Cerebellum (tissue), 4 donors: ENCODE measurements at places on chromosomes 16 and 17. TPM values are rescaled to one million over a fixed set of nuclear protein-coding genes. Genes with fewer than 3 reads are reported as not detected.

GRCh38 chr17:67759355-67760171, 41.8 kb downstream of the NOL11 start:
- DNase-seq = no peak

DNA sequence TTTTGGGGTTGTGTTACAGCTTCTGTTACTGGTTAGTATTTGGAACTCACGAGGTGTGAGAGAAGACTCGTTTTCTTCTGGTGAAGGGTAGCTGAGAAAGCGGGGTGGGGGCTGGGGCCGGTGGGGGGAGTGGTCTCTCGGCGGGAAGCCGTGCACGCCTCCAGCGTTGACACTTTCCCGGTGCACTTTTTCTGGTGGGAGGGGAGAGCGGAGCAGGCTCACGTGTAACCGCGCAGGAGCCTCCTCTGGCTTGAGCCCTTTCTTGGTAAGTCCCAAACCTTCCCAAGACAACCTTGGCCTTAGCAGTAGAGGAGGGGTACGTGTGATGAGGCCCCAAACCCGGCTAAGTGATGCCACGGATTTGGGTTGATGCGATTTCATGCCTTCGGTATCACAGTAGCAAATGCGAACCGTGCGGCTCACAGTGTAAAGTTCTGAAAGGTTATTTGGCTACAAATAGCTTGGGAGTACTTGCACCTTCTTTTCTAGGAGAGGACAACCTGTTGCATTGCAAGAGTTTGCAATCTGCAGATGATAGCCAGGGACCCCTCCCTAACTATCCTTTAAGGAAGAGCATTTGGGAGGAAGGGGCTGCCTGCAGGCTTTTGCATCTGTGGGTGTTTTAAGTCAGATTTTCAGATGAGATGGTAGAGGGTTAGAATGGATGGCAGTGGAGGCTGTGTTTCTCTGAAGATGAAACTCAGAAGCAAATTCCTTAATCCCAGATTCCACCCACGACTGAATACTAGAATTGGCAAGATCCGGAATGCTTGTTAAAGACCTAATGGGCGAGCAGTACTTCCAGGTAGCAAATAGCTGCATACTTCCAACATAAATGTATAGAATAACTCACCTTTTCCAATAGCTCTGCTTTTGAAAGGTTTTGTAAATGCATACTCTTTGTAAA, 1.5 kb downstream of the HLF start:
- DNase-seq = no peak

GRCh38 chr17:73256220-73256619, 5.5 kb downstream of the CPSF4L start:
- no peak for DNase-seq

GRCh38 chr17:1186923-1187771, 7.4 kb upstream of the ABR start:
- peak; percentile 86 for DNase-seq

GRCh38 chr17:2710071-2710802, 1.3 kb downstream of the CLUH start:
- no peak for DNase-seq

DNA sequence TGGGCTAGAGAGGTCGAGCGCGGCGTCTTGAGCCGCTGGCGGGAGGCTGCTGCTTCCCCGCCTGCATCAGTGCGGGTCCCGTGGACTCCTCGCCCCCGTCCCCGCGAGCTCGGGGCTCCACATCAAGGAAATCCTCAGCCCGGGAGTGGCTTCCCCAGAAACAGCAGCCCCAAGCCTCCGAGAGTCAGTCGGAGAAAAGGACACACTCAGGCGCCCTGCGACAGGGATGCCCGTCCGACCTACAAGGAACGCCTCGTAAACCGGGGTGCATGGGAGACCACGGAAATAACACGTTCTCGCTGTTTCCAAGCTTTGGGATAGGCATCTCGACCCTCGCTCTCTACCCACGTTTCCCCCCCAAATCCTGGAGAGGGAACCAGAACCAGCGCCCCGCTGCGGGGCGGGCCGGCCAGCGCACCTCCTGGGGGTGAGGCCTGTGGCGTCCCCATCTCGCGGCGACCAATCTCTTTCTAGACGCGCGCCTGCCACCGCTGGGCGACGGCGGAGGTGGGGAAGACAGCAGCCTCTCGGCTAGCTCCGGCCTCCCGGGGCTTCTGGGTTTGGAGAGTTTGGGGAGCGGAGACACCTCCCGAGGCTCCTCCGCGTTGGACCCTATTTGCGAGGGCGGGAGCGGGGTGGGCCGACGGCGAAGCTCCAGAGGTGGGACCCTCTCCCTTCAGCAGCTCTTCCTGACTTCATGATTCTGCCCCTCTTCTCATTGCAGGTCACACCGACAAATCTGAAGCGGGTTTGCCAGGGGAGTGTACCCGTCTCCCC, 759 bp upstream of the TP53I13 start:
- DNase-seq = no peak

GRCh38 chr16:50692999-50693781, at the start of gene NOD2:
Gene NOD2 (plus strand): TSS chr16:50693606. CDS start chr16:50699496, 5,890 bp downstream.
- DNase-seq = peak; percentile 21

Gene SKAP1
- total RNA-seq = 0.64 TPM

Gene TBC1D3I
- not detected for total RNA-seq

Gene CFAP97D1
- not detected for total RNA-seq

Gene ARL16
- 29.0 TPM for total RNA-seq

Gene HS3ST6
- total RNA-seq = not detected
